Smooth muscle cell of trachea (primary cell): ENCODE measurements at places on chromosomes 5 and 9. TPM values are rescaled to one million over a fixed set of nuclear protein-coding genes. Genes with fewer than 3 reads are reported as not detected.

The PHF24 gene
- total RNA-seq: under 0.01 TPM in 1 of 2 replicates, not detected in the other

The IFT74 gene
- 12.1 and 19.5 TPM in 2 replicates for total RNA-seq

The ASS1 gene
- total RNA-seq: 44.2 and 225 TPM in 2 replicates

The KLF9 gene
- total RNA-seq: 30.8 and 31.3 TPM in 2 replicates

The SLF1 gene
- total RNA-seq: 4.3 and 21.2 TPM in 2 replicates

The CCIN gene
- total RNA-seq: 1.7 and 2.6 TPM in 2 replicates
